NCI-H510A (cell line): ENCODE measurements at places on chromosomes 6 and 20.

DNA sequence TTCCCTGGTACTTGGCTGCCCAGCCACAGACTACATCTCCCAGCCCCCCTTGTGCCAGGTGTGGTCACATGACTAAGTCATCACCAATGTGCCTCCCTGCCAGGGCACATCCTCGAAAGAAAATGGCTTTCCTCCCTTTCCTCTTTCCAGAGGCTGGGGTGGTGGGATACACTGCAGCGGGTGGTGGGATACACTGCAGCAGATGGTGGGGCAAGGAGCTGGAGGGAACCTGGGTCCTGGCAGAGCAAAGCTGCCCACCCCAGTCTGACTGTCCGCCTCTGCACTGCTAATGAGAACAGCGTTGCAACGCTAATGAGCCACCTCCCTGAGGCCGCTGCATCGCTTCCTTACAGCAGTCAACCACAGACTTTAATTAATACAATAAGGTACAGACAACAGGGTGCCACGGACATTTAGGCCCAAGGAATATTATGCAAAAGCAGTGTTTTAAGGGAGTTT, 125.3 kb downstream of the PREX1 start:
- DNase-seq, result no peak

- no peak for DNase-seq
Observed at GRCh38 chr6:35476004-35476403, 7.8 kb downstream of the RPL10A start.

DNA sequence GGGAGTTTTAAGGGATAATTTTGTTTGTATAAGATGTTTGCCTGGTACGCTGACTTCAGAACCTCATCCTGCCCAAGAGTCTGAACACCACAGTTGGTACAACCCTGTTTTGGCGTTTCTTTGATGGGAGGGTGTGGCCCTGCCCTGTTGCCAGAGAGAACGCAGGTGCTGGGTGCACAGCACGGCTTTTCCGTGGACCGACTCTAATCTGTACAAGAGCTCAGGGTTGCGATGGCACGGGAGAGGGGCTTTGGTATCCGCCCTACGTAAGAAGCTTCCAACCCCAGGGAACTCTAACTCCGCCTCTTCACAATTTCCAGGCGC, 1.3 kb downstream of the CYP24A1 start:
- DNase-seq, result no peak

DNA sequence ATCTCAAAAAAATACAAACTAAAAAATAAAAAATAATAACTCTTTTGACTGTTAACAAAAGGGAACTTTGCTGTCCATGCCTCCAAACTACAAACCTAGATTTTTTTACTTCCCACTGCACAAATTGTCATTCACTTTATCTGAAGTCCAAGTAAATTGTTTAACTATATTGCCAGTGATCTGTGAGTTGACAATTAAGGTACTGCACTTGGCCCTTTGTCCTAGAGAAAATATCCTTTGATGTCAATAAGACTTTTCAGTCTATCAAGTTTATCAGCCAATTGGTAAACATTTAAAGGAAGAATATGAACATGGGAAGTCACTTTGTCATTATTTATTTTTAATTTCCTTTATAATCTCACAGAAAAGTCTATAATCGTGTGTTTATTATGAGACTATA, 19.3 kb upstream of the EPB41L2 start:
- no peak for DNase-seq

DNA sequence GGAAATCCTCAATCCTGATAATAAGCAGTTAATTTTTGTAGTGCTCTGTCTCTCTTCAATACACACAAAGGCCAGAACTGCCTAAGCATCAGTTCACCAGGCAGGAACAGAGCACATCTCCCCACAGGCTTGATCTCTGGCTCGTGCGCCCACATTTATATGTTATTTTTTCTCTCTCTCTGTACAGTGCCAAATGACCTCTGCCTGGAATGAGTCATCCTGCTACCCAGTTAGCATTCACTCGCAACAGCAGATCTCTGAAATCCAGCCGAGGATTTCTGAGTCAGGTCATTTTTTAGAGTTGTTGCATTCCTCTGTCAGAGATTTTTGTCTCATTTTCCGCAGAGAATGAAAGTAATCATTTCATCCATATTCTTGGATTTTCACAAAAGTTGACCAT, 107.1 kb downstream of the COL12A1 start:
- DNase-seq, result no peak

GRCh38 chr6:167056370-167056769, 57.2 kb downstream of the CEP43 start:
- DNase-seq, result no peak

DNA sequence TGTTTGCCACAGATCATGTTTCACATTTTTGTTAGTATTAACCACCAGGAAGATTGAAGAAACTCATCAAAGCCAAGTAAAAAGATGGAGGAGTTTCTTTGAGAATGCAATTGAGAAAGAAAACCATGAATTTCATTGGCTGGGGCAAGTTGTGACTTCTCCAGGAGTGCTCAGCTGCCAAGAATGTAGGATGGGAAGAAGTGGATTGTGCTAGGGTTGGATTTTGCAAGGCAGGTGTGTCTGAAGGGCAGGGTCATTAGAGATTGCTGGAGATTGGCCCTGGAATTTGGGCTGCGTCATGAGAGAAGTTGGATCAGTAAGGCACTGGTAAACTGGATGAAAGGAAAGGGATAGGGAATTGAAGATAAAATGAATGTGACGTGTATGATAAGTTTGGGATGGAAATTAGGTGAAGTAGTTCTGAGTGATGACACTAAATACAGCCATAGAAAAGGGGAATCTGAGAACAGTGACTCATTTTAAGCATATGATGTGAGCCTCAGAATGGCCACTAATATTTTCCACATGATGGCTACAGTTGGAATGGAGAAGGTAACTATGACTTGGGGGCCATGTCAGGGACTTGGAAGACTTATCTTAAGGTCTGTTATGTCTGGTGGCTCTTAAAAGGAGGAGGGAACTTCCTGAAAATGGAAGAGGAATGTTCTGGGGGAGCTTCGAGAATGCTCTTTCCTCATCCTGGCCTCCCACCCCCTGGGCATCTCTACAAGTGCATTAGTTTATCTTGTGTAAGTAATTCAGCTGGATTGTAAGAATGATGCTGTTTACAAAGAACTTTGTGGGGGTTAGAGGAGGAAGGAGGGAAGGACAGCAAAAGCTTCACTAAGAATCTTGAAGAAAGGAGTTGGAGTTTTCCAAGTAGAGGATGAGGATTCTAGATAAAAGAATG, 27.8 kb upstream of the ERVFRD-1 start:
- DNase-seq, result no peak

DNA sequence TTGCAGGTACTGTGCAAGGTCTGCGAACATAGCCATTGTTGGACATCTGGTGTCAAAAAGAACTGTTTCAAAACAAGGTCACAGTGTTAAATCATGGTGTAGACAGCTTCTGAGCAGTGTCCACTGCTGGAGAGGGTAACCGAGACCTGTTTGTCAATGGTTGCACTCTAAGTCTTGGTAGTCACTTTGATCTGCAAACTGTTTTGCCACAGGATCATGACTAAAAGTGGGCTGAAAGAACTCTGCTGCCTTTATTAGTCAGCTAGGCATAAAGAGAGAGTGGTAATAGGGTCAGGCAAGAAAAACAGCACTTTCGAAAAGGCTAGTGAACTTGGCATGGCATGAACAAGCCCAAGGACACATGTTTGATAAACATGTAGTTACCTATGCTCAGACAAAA, 552.3 kb upstream of the CITED2 start:
- no peak for DNase-seq

- DNase-seq, result no peak
Observed at GRCh38 chr6:140597181-140597580, 1222.7 kb upstream of the CITED2 start.

DNA sequence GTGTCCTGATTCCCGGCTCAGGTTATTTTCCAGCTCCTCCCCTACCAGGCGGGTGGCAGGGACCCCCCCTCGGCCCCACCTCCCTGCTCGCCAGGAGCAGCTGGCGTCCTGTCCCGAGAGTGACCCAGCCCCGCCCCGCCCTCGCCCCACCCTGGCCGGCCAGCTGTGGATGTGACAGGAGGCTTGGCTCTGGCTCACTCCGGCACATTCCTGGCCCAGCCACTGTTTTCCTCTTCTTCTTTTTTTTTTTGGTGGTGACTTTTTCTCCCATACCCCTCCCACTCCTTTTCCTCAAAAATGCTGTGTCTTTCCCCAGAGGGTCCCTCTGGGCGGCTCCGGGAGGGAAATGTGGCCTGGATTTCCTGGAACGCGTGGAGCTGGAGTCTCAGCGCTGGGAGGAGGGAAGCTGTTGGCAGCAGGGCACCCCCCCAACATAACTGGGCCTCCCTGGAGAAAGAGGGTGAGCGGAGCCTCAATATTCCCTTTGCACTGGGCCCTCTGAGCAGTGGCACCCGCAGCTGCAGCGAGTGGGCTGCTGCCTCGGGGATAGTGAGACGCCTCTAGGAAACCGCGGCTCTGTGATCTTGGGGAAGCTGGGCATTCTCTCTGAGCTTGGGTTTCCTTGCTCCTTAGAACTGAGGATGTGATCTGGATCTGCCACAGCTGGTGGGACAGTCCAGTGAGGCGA, 28.3 kb upstream of the CSNK2A1 start:
- no peak for DNase-seq

DNA sequence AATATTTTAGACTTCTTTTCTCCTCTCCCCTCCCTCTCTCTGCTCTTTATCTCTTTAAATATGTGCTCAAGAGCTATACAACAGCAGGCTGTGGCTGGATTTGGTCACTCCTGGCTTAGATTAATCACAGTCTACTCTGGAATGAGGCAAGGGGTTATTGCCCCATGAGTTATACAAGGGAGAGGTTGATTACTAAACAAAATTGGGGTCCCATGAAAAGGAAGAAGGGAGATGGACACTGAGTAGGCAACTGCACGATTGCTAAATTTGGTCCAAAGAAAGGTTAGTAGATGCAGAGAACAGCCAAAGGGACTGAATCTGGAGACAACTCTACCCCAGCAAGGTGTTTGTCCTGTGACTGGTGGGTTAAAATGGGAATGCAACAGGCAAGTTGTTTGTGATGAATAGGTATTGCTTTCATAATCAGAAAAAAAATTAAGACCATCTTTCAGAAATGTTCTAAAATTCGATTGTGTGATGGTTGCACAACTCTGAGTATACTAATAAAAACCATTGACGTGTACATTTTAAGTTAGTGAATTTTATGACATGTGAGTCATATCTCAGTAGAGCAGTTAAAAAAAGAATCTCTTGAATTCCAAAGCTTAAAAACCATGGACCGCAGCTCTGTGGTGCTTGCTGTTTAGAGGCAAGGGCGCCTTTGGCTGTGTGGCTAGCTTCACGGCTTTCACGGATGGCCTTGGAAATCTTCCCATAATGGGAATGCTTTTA, 57.1 kb downstream of the KIZ start:
- no peak for DNase-seq

DNA sequence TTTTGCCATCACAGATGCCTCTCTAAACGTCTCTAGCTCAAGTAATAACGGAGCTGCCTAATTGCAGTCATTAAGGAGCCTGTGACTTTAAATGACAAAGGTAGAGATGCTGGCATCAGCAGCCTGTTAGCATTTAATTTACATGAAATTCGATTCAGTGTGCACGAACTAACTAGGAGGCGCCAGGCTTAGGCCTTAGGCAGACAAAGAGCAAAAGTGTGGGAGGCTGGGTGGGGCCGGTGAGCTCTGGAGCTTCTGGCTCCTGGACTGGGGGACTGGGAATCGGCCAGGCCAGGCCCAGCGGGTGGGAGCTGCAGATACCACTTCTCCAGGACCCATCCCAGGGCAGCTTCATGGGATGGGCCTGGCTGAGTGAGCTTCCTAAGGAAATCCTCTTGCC, 170.0 kb upstream of the AGPAT4 start:
- no peak for DNase-seq

GRCh38 chr20:3364323-3365013, 43.0 kb downstream of the DNAAF9 start:
- DNase-seq, result no peak

DNA sequence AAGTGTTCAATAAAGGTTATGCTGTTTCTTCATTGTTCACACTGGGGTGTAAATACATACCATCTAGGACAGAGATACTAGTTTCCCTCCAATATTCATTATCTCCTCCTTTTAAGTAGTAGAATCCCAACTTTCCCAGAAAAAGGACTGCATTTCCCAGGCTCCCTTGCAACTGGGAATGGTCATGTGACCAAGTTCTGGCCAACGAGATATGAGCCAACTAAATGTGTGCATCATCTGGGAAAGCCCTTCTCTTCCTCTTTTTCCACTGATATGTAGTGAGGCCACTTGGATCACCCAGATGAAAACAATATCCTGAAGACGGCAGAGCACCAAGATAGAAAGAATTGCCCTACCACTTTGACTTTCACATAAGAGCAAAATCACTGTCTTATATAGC, 97.9 kb upstream of the PTPRT start:
- no peak for DNase-seq

- DNase-seq, result no peak
Observed at GRCh38 chr6:28446818-28447511, 3.7 kb upstream of the ZSCAN23 start.

GRCh38 chr6:138107078-138107751, at the start of gene PERP:
PERP (minus strand) TSS chr6:138107419; CDS start chr6:138107340, 79 bp downstream.
- DNase-seq, result peak; percentile 40

GRCh38 chr6:162631546-162631945, 96.0 kb downstream of the PRKN start:
- DNase-seq, result no peak

GRCh38 chr20:3730803-3731672, 1.4 kb upstream of the HSPA12B start:
- no peak for DNase-seq

DNA sequence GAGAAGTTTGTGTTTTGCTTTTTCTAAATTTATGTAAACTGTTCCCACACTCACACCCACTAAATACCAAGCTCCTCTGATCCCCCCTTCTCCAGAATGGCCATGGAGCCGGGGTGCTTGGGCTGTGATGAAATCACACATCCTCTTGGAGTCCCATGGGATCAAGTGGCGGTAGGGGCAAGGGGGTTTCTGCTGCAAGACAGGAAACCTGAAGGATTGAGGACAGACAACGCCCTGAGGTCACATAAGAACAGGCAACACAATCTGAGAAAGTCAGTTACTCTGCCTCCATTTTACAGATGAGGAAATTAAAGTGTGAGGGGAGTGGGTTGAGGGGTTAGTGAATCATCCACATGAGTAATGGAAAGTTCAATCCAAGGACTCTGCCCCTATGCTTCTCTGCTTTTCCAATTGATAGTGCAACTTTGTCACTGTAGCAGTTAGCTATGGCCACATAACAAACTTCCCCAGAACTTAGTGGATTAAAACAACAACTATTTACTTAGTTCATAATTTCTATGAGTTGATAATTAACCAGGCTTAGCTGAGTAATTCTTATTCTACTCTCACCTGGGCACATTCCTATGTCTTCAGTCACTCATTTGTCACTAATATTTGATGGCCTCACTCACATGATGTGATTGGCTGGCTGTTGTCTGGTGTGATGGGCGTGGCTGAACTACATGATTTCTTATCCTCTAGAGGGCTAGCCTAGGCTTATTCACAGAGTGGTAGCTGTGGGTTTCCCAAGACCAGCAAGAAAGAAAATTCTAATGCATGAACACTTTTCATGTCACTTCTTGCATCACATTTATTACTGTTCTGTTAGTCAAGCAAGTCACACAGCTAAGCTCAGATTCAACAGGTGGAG, 311.1 kb upstream of the RNF24 start:
- DNase-seq, result no peak

- DNase-seq, result no peak
Observed at GRCh38 chr6:106757722-106758467, 128.5 kb downstream of the QRSL1 start.
